ENCODE measurements at places on chromosomes 2 and 18. TPM values are rescaled to one million over a fixed set of nuclear protein-coding genes. Genes with fewer than 3 reads are reported as not detected.

MSH2 gene
- 6.2 TPM for total RNA-seq

UGT1A3 gene
- not detected for total RNA-seq

ANKZF1 gene
- total RNA-seq, result 32.1 TPM

DUSP2 gene
- total RNA-seq, result 6.6 TPM

LRRTM4 gene
- not detected for total RNA-seq

PTGR3 gene
- 16.5 TPM for total RNA-seq

GPR155 gene
- 1.2 TPM for total RNA-seq

ABCG5 gene
- total RNA-seq, result not detected

NRP2 gene
- total RNA-seq, result 26.1 TPM

SERPINB13 gene
- total RNA-seq, result not detected

C1GALT1C1L gene
- 1.4 TPM for total RNA-seq

TGFA gene
- total RNA-seq, result not detected

SAG gene
- not detected for total RNA-seq

TFCP2L1 gene
- not detected for total RNA-seq

ITGA6 gene
- total RNA-seq, result 12.1 TPM

GPAT2 gene
- 1.3 TPM for total RNA-seq

UGT1A4 gene
- total RNA-seq, result not detected

OR6B2 gene
- total RNA-seq, result not detected

IL36G gene
- total RNA-seq, result not detected

TMEM185B gene
- total RNA-seq, result 26.5 TPM

CD207 gene
- total RNA-seq, result not detected

NABP1 gene
- total RNA-seq, result 27.3 TPM

PLGLB1 gene
- total RNA-seq, result 0.93 TPM

GGCX gene
- 34.6 TPM for total RNA-seq

HOXD11 gene
- not detected for total RNA-seq

SERPINB7 gene
- not detected for total RNA-seq

SLC9A4 gene
- not detected for total RNA-seq

IL36RN gene
- not detected for total RNA-seq

LIMS3 gene
- total RNA-seq, result 1.9 TPM

ITGB6 gene
- total RNA-seq, result 0.09 TPM

MARCHF4 gene
- 7.8 TPM for total RNA-seq
